ENCODE measurements at places on chromosomes 16 and 17. TPM values are rescaled to one million over a fixed set of nuclear protein-coding genes. Genes with fewer than 3 reads are reported as not detected.

DNA sequence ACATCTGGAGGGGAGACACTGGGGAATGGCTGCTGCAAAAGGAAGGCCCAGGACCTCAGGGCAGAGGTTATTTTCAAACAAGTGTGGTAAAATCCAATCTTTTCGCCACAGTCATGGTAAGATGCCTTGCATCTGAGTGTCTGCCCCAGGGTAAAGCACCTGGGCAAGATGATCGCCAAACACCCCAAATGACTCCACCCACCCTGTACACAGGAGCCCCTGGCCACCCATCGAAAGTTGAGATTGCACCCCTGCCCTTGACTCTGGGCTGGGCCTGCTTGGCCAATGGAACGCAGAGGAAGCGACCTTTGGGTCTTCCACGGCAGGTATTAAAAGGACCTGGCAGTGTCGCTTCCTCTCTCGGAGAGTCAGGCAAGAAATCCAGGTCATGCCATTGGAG is 88.8 kb downstream of the C16orf95 start:
- no peak overlapping the region for H3K4me3 ChIP-seq
- H3K27me3 ChIP-seq = no peaks in the 10 kb centered on the region
- H3K4me1 ChIP-seq = no peaks in the 10 kb centered on the region
- no peak overlapping the region for H3K27ac ChIP-seq

- H3K27ac ChIP-seq = no peak overlapping the region
- H3K4me3 ChIP-seq = no peak overlapping the region
- no peak for DNase-seq
- H3K27me3 ChIP-seq = no peaks in the 10 kb centered on the region
Measured at GRCh38 chr17:55668312-55668920, 54.2 kb downstream of the TMEM100 start.

DNA sequence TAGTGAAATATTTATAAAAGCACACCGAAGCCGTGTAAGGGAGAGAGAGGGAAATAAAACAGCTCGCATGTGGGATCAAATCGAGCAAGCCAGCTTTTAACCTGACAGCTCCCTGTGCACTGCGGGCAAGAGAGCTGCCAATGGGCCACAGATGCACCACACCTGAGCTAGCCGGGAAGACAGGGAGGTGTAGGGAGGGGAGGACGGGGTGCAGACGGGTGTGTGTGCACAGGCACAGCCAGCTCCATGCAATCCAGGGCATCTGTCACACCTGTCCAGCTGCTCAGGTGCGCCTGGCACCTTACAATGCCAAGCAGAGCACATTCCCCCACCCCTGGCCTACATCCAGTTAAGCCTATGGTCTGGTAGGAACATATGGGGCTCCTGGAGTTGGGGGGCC is 70.0 kb downstream of the C16orf78 start:
- DNase-seq = peak; percentile 60
- H3K27ac ChIP-seq = no peak overlapping the region

- H3K36me3 ChIP-seq = no peaks in the 10 kb centered on the region
- H3K4me1 ChIP-seq = peaks cover 4% of the 10 kb centered on the region
- H3K4me3 ChIP-seq = no peak overlapping the region
- no peaks in the 10 kb centered on the region for H3K27me3 ChIP-seq
Measured at GRCh38 chr17:57946798-57947358, 8.3 kb downstream of the CUEDC1 start.

ADCY9 gene
- 30.6 TPM for total RNA-seq

ABCA6 gene
- total RNA-seq = 31.6 TPM

DNA sequence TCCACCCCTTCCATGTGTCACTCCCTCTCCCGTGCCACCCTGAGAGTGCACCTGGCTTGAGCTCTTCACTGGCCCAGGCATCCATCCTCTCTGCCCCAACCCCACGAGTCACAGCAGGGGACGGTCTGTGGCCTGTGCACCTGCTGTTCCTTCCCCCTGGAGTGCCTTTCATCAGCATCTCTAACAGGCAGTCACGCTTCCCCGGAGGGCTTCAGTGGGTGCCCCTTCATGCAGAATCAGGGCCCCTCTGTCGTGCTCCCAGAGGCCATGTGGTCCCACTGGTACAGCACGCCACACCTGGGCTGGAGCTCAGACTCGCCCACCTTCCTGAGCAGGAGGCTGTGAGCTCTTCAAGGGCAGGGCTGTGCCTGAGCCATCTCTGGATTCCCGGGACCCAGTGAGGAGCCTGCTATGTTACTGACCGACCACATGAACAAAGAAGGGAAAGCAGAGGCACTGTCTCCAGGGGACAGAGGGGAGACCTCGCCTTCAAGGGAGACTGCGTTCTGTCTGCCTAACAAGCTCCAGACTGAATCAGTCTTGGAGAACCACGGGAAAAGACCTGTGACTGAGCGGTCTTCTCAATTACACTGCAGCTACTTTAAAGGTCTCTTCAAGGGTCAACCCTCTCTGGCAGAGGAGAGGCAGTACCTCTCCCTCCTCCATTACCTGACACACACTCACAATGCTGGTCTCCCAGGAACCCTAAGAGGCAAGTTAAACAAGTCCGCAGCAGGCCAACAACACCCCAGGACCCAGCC is 78.8 kb upstream of the DOC2B start:
- DNase-seq = no peak
- no peak overlapping the region for H3K4me3 ChIP-seq
- no peaks in the 10 kb centered on the region for H3K36me3 ChIP-seq
- H3K27me3 ChIP-seq = no peaks in the 10 kb centered on the region
- H3K27ac ChIP-seq = no peak overlapping the region

DNA sequence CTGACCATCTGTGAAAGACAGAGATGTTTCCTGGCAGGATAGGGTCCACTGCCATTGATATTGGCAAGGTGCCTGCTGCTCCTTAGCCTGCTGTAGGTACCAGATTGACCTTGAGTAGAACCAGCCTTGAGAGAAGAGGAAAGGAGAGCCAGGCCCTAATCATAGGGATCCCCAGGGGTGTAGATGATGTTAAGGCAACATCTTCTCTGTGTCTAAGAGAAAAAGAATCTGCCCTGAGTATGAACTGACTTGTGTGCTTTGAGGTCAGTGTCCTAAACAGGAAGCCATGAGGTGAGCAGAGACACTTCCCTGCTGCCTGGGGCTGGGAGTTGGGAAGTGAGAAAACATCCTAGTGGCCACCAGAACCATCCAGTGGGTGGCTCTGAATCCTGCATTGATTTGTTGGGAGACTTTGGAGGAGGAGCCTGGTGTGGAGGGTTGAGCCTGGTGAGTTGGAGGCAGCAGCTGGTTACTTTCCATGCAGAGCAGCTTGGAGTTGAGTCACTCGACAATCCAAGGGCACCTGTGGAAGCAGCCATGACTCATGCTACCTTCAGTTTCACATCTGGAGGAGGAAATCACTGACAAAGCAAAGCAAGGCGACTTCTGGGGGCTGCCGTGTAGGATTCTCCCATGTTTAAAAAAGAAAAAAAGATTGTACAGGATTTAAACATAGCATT is 47.8 kb downstream of the BMERB1 start:
- DNase-seq = peak; percentile 58
- H3K4me3 ChIP-seq = no peak overlapping the region
- no peaks in the 10 kb centered on the region for H3K36me3 ChIP-seq

- no peaks in the 10 kb centered on the region for H3K36me3 ChIP-seq
- no peak overlapping the region for H3K27ac ChIP-seq
- H3K4me1 ChIP-seq = no peaks in the 10 kb centered on the region
- no peak overlapping the region for H3K4me3 ChIP-seq
Measured at GRCh38 chr16:22174642-22175041, 12.3 kb downstream of the SDR42E2 start.

GRCh38 chr17:81867170-81867990 is 3.8 kb downstream of the ARHGDIA start:
- no peaks in the 10 kb centered on the region for H3K4me1 ChIP-seq
- H3K27me3 ChIP-seq = no peaks in the 10 kb centered on the region
- no peak overlapping the region for H3K27ac ChIP-seq
- DNase-seq = no peak
- H3K4me3 ChIP-seq = no peak overlapping the region

GRCh38 chr16:72794319-72794718 is 253.6 kb downstream of the ZFHX3 start:
- H3K4me3 ChIP-seq = no peak overlapping the region
- no peak overlapping the region for H3K27ac ChIP-seq
- peaks cover 9% of the 10 kb centered on the region for H3K36me3 ChIP-seq
- no peaks in the 10 kb centered on the region for H3K4me1 ChIP-seq
- no peak for DNase-seq
- H3K27me3 ChIP-seq = no peaks in the 10 kb centered on the region

GRCh38 chr16:3062553-3062952 is 2.9 kb upstream of the IL32 start:
- DNase-seq = no peak
- H3K4me1 ChIP-seq = no peaks in the 10 kb centered on the region
- H3K27ac ChIP-seq = no peak overlapping the region
- no peak overlapping the region for H3K4me3 ChIP-seq
- H3K36me3 ChIP-seq = no peaks in the 10 kb centered on the region

GRCh38 chr16:78108451-78108850 is 9.0 kb downstream of the WWOX start:
- no peak overlapping the region for H3K27ac ChIP-seq
- no peaks in the 10 kb centered on the region for H3K4me1 ChIP-seq
- H3K36me3 ChIP-seq = no peaks in the 10 kb centered on the region
- no peak overlapping the region for H3K4me3 ChIP-seq
- no peak for DNase-seq

GRCh38 chr16:86222965-86223551 is 287.3 kb upstream of the FOXF1 start:
- no peaks in the 10 kb centered on the region for H3K4me1 ChIP-seq
- DNase-seq = no peak
- H3K36me3 ChIP-seq = no peaks in the 10 kb centered on the region
- no peak overlapping the region for H3K27ac ChIP-seq
- H3K27me3 ChIP-seq = no peaks in the 10 kb centered on the region

GGNBP2 gene
- total RNA-seq = 80.4 TPM

DNA sequence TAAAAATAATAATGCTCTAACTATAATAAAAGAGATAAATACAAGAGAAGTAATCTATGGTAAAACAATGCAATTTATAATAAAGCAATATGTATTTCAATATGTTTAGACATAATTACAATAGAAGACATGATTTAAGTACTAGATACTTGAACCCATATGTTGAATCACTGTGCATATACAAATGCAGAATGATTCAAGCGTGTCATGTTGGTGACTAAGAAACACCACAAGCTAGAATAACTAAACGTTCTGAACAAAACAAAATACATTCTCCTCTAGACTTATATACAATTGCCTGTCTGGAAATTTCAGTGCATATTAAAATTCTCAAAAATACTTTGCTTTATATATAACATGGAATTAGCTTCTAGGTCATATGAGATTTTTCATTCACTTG is 11.2 kb downstream of the TADA2A start:
- H3K27ac ChIP-seq = no peak overlapping the region
- no peaks in the 10 kb centered on the region for H3K27me3 ChIP-seq
- no peaks in the 10 kb centered on the region for H3K36me3 ChIP-seq
- H3K4me1 ChIP-seq = no peaks in the 10 kb centered on the region
- DNase-seq = no peak
- H3K4me3 ChIP-seq = no peak overlapping the region

GRCh38 chr16:68732042-68732680 is 4.9 kb upstream of the CDH1 start:
- no peak for DNase-seq
- no peak overlapping the region for H3K4me3 ChIP-seq
- no peaks in the 10 kb centered on the region for H3K4me1 ChIP-seq
- H3K27me3 ChIP-seq = no peaks in the 10 kb centered on the region
- no peaks in the 10 kb centered on the region for H3K36me3 ChIP-seq
- no peak overlapping the region for H3K27ac ChIP-seq

GRCh38 chr16:28524681-28525171 is 14.0 kb downstream of the NUPR1 start:
- no peaks in the 10 kb centered on the region for H3K27me3 ChIP-seq
- no peaks in the 10 kb centered on the region for H3K4me1 ChIP-seq
- no peak for DNase-seq
- no peaks in the 10 kb centered on the region for H3K36me3 ChIP-seq
- no peak overlapping the region for H3K27ac ChIP-seq
- no peak overlapping the region for H3K4me3 ChIP-seq

GRCh38 chr17:30300818-30301217 is 9.1 kb upstream of the BLMH start:
- no peak overlapping the region for H3K4me3 ChIP-seq
- H3K27me3 ChIP-seq = no peaks in the 10 kb centered on the region
- no peak overlapping the region for H3K27ac ChIP-seq
- no peaks in the 10 kb centered on the region for H3K36me3 ChIP-seq
- no peaks in the 10 kb centered on the region for H3K4me1 ChIP-seq
- no peak for DNase-seq

DNA sequence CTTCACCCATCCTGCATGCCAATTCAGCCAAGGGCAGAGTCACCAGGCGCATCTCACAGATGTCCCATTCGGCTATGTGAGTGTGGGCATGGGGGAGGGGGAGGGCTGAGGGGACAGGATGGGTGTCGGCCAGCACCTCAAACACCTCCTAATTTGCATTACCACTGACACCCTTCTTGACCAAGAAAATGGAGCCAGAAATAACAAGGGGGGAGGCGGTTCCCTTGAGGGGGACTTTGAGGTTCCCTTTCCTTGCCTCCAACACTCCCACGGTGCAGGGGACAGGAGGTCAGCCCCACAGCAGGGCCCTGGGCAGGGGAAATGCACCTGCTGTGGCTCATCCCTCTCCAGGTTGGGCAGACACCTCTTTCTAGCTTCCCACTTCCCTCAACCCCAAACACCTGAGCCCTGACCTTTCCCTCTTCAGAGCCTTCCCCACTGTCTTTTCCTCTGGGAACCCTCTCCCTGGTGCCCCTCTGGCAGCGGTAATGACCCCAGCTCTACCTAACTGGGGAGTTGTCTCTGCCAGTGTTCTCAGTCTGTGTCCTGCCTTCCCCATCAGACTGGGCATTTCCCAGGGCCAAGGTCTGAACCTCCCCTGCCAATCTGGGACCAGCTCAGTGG is 18.2 kb upstream of the TBX21 start:
- DNase-seq = no peak
- H3K4me3 ChIP-seq = no peak overlapping the region
- H3K27me3 ChIP-seq = no peaks in the 10 kb centered on the region
- no peaks in the 10 kb centered on the region for H3K36me3 ChIP-seq
- H3K4me1 ChIP-seq = no peaks in the 10 kb centered on the region

ZNF48 gene
- total RNA-seq = 7.4 TPM

ADGRG3 gene
- 3.9 TPM for total RNA-seq

DNA sequence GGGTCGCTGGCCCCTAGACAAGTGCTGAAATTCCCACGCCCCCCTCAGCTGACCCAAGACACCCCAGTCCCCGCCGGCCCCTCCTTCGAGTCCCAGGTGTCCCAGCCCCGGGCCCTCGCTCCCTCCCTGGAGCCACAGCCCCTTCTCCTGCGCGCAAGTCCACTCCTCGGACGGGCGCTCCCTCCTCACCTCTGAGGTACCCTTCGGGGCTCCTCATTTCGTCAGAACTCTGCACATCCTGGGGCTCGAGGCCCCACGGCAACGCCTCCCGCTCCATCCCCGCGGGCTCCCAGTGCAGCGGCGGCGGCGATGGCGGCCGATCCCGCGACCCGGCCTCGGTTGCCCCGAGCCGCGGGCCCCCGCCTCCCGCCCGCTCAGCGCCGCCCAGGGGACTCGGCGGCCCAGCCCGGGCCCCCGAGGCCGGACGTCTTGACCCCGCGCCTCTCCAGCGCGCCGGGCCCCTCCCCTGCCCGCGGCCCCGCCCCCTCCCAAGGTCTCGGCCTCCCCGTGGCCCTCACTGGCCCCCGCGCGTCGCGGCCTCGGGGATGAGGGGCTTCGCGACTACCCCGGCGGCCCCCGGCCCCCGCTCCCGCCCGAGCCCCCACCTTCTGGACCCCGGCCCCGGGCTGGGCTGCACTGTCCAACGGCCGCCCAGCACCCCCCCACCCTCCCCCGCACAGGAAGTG is at the start of gene ZNF768:
Gene ZNF768 (minus strand): TSS at position 430 of the 686 bp plus-strand sequence. CDS start 153 bp downstream, at position 277.
- H3K36me3 ChIP-seq = no peaks in the 10 kb centered on the region
- no peaks in the 10 kb centered on the region for H3K27me3 ChIP-seq
- peak within 1 kb of the TSS; percentile 88 for H3K4me3 ChIP-seq
- peak; percentile 83 for DNase-seq
- no peaks in the 10 kb centered on the region for H3K4me1 ChIP-seq

- DNase-seq = no peak
- no peak overlapping the region for H3K27ac ChIP-seq
- no peaks in the 10 kb centered on the region for H3K27me3 ChIP-seq
- no peaks in the 10 kb centered on the region for H3K4me1 ChIP-seq
Measured at GRCh38 chr16:49556606-49557446, 183.2 kb downstream of the C16orf78 start.

All from aorta (tissue), 5 donors.